ENCODE measurements at places on chromosomes 3 and 15. TPM values are rescaled to one million over a fixed set of nuclear protein-coding genes. Genes with fewer than 3 reads are reported as not detected.

DNA sequence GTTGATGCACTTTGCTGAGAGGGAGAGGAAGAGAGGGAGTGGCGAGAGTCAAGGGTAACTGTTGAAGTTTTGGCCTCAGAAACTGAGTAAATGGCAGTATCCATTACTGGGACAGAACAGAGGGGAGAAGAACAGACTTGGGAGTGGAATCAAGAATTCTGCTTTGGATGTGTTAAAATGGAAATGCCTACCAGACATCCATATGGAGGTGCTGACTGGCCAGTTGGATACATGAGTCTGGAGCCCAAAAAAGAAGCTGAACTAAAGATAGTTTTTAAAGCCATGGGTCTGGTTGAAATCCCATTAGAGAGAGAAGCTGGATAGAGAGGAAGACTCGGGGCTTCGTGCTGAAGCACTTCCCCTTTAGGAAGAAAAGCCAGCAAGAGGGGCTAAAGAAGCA is 35.9 kb upstream of the NSMCE3 start:
- DNase-seq: no peak

IQCH gene
- 2.7 TPM for total RNA-seq

GRCh38 chr15:42736178-42736792 is 643 bp downstream of the CDAN1 start:
- no peak for DNase-seq

MKRN3 gene
- 0.93 TPM for total RNA-seq

ALDH1A2 gene
- not detected for total RNA-seq

- no peak for DNase-seq
Observed at GRCh38 chr3:194321693-194322640, 29.2 kb downstream of the CPN2 start.

DNA sequence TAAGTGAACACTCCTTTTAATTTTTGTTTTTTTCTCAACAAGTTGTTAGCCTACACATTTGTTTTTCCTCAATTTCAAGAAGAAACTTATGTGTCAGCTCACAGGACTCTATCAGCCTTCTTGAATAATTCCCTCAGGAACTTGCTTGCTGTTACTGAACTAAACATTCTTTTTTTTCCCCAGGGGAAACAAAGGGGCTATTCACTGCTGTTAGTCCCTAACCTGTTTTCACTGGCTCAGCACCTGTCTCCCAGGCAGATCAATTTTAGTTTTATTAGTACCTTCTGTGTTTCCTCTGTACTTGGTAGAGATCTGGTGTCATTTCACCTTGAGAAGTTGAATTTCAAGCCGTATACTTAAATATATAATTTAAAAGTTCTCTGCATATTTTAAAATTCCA is 644.6 kb downstream of the CADM2 start:
- DNase-seq: no peak

BFSP2 gene
- total RNA-seq: not detected

- no peak for DNase-seq
Observed at GRCh38 chr3:19254189-19254588, 105.9 kb downstream of the KCNH8 start.

PP2D1 gene
- total RNA-seq: not detected

DNA sequence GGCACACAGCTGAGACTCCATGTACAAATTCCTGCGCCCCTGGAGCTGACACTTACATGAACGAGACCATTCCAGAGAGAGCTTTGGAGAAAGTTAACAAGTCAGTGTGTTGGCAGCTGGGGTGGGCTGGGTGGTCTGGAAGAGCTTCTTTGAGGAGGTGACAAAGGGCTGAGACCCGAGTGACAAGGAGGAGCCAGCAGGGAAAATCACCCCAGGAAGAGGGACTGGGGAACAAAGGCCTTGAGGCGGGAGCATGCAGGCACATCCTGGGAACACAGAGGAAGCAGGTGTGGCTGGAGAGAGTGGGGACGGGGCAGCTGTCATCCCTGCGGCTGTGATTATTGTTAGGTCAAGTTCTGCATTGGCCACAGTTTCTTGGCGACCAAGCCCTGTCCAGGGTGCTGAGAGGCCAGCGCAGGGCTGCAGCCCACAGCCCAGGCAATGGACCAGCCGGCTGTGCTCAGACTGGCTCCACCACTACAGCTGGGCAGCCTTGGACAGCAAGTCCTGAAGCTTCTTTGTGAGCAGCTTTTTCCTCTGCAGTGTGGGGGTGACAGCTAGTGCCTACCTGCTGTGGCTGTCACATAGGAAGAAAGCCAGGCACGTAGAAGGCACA is 34.2 kb upstream of the PRR23E start:
- no peak for DNase-seq

DNA sequence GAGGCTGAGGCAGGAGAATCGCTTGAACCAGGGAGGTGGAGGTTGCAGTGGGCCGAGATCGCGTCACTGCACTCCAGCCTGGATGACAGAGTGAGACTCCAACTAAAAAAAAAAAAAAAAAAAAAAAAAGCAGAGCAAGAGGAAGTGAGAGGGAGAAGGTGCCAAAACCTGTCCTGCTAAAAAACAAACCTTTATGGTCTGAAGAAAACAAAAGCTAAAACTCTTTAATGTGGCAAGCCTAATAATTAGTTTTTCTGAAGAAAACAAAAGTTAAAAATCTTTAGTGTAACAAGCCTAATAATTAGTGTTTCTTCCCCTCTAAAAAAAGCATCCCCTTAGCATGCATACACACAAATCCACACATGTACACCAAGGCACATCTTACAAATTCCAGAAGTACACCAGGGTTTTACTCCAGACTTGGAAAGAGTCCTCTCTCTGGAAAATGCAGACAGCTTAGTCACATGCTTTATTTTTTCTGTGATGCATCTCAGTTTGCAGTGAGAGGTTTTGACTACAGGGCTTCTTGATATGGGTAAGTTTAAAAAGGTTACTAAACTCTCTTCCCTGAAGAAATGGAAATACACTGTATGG is 65.9 kb downstream of the HACD2 start:
- no peak for DNase-seq

GRCh38 chr3:10408680-10409079 is 87.8 kb upstream of the SEC13 start:
- no peak for DNase-seq

UNC13C gene
- not detected for total RNA-seq

Data from natural killer cell treated with Interleukin-12 subunit alpha and Interleukin-12 subunit beta and Interleukin-15 and Interleukin-18, amount 100 ng/mL, for 72 hours (primary cell).